ENCODE measurements at places on chromosomes 16 and 17. TPM values are rescaled to one million over a fixed set of nuclear protein-coding genes. Genes with fewer than 3 reads are reported as not detected.
A peak's percentile ranks its signal among the peaks of the same experiment; 100 is the strongest.

GRCh38 chr17:16593356-16594102 is 24.5 kb upstream of the ZNF287 start:
- no peak for DNase-seq

DNA sequence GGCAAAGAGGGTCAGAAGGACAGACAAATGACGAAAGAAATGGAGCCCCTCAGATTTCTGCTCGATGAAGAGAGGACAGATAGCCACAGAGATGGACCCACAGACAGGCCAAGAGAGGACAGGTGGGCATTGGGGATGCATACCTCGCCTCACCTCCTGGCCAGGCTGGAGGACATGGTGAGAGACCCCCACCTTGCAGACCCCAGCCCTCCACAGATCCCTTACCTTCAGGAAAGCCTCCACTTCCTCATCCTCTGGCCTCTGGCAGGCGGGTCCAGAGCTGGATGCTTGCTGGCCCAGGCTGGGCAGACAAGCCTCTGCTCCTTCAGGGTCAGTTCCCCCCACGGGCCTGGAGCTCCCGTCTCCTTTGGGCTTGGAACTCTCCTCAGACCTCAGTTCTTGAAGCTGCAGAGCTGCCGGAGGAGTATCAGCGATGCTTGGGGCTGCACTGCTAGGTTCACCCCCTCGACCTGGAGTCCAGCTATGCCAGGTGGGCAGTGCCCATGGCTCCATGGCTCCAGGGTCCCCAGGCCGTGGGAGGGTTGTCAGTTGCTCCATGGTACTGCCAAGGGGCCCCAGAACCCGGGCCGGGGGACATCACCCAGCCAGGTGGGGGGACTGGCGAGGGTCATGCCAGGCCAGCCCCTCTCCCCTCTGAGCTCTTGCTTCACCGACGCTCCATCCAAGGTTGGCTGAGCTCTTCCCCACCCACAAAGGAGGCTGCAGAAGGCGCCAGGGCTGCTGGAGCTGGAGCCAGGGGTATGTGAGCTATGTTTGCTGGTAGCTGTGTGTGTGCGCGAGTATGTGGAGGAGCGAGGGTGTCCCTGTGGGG is 1.0 kb downstream of the TSPOAP1 start:
- DNase-seq = no peak

GRCh38 chr17:77888242-77889134 is 70.0 kb upstream of the TNRC6C start:
- no peak for DNase-seq

- DNase-seq = peak; percentile 20
Observed at GRCh38 chr16:19583665-19584300, 28.3 kb downstream of the VPS35L start.

GRCh38 chr17:7413346-7413985 is 5.8 kb downstream of the NLGN2 start:
- DNase-seq = no peak

- no peak for DNase-seq
Observed at GRCh38 chr16:57479976-57480753, 6.1 kb downstream of the DOK4 start.

GRCh38 chr17:40321961-40322357 is 13.0 kb downstream of the RARA start:
- no peak for DNase-seq

DNA sequence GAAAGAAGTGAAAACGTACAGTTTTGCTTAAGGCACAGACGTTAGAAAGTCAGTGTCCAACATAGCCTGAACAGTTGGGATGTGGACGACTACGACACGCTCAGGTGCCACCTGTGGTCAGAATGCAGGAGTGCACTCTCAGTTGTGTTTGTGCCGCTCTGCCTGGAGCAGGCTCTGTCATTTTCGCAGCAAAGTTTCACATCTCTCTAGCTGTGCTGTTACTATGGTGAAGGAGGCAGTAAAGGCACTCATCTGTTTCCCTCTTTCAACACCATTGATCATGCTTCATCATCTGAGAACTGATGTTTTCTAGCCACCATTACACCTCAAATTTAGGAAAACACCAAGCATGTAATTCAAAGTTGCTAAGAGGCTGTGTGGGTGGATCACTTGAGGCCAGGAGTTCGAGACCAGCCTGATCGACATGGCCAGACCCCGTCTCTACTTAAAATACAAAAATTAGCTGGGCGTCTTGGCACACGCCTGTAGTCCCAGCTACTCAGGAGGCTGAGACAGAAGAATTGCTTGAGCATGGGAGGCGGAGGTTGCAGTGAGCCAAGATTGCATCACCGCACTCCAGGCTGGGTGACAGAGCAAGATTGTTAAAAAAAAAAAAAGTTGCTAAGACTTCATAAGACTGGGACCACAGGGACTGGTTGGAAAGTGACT is 44.9 kb upstream of the DNAJA2 start:
- DNase-seq = peak; percentile 26

- DNase-seq = no peak
Observed at GRCh38 chr17:79046197-79046915, 22.4 kb downstream of the C1QTNF1 start.

DNA sequence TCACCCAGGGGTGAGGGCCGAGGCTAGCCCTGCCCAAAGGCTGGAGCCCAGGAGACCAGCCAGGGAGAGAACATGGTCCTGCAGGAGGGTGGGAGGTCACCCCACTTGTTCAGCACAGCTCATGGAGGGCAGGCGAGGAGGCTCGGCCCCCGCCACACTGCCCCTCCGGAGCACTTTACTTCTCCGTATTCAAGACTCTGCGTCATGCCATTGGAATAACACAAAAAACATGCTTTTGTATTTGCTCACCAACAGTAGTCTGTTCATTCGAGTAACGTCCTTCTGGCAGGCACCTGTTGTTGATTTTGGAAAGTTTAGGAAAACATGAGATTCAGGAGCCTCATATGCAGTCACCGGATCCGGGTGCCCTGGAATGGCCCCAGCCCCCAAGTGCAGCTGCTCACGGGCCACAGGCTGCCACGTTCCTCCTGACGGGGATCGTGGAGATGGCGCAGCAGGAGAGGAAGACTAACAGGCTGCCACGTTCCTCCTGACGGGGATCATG is 81.1 kb upstream of the DNAH17 start:
- no peak for DNase-seq

PRCD gene
- polyA plus RNA-seq = 4.0 TPM

SMPD3 gene
- 1.3 TPM for polyA plus RNA-seq

HS3ST2 gene
- 0.31 TPM for polyA plus RNA-seq

NEUROD2 gene
- 0.04 TPM for polyA plus RNA-seq

VAT1L gene
- 4.9 TPM for polyA plus RNA-seq

FBXW10 gene
- 0.32 TPM for polyA plus RNA-seq

Data from right renal pelvis (tissue), 4 donors.